ENCODE measurements at places on chromosomes 12 and 14.

- no peak for DNase-seq
Observed at GRCh38 chr12:92395322-92395721, 249.7 kb upstream of the BTG1 start.

GRCh38 chr12:66984962-66985361, 284.2 kb upstream of the CAND1 start:
- DNase-seq: no peak

GRCh38 chr12:55008944-55009585, 10.7 kb upstream of the NEUROD4 start:
- DNase-seq: no peak

DNA sequence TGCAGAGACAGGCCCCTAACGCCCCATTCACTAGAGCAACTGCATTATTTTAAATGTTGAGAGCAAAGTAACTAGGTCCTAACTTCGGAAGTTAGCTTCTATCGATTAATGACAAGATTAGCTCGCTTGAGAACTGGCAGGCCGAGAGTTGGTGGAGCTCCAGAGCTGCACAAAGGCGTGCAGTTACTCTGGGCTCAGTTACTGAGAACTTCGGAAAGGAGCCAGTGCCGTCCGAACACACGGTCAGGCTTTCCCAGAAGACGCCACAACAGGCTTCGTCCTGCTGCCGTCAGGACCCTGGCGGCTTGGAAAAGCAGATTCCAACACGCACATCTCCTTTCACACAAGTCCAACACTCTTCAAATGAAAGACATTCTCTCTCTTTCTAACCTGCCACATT, 45.4 kb upstream of the TESC start:
- no peak for DNase-seq

DNA sequence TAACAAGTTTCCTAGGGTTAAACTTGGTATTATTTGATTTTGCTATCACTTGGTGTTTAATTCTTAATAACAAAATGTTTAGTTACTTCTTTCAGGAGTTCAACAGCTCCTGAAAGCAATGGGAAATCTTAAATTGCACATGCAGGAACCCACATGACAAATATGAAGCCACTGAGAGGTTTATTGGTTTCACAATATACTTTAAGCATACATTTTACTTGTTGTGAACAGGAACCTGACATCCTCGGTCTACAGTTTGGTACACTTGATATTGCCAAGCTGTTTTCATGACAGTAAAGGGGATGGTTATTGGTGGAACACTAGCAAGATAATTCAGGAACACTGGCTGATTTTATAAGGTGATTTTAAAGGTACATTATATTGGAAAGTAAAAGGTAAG, 46.2 kb downstream of the SLC38A1 start:
- no peak for DNase-seq

DNA sequence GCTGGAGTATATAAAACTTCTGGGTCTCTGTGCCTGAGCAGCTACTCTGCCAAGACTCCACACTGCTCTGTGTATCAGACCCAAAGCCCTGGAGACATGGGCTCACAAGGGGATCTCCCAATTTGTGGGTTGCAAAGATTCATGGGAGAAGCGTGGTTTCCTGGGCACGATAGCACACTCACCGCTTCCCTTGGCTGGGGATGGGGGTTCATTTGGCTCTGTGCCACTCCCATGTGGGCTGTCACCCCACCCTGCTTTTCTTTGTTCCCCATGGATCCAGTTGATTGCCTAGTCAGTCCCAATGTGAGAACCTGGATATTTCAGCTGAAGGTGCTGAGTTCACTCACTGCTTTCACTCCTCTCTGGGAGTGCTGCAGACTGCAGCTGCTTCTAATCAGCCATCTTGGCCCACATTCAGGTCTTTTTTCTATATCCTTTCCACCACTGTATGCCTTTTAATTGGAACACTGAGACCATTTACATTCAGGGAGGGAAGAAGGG, 40.0 kb upstream of the PCNX4 start:
- no peak for DNase-seq

- DNase-seq: no peak
Observed at GRCh38 chr12:41531147-41531829, 343.2 kb downstream of the PDZRN4 start.

DNA sequence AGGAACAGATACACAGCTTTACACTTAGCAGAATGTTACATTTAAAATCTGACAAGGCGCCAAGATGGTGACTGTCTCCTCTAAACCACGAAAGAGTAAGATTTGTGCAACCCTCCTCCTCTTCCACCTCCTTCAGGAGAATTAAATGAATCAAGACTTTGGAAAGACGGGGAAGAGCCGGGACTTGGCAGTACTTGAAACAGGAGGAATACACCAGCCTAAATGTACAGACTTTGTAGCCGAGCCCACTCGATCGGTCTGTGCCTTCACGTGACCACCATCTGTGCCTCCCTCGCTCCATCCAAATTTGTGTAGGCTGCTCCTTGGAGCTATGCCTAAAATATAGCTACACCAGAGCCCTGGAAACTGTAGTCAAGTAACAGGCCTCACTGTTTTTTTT, 38.3 kb downstream of the SSPN start:
- no peak for DNase-seq

- peak; percentile 84 for DNase-seq
Observed at GRCh38 chr14:61472011-61472672, 150.8 kb downstream of the PRKCH start.

DNA sequence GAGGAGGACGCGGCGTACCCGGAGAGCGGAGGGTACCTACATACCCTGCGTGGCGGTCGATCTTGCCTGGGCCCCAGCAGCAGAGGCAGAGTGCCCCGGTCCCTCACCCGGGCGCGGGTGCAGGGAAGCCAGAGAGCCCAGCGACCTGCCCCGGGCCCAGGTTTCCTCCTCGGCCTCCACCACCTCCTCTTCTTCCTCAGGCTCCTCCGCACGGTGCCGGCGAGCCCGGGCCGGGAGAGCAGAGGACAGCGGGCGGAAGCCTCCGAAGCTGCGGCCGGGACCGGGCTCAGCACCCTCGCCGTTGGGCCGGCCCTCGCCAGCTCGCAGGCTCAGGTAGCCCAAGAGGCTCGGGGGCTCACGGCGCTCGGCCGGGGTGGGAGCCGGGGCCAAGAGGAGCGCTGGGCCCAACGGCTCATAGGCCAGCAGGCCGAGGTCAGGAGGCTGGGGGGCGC, 6.6 kb downstream of the ZNF219 start:
- DNase-seq: no peak

DNA sequence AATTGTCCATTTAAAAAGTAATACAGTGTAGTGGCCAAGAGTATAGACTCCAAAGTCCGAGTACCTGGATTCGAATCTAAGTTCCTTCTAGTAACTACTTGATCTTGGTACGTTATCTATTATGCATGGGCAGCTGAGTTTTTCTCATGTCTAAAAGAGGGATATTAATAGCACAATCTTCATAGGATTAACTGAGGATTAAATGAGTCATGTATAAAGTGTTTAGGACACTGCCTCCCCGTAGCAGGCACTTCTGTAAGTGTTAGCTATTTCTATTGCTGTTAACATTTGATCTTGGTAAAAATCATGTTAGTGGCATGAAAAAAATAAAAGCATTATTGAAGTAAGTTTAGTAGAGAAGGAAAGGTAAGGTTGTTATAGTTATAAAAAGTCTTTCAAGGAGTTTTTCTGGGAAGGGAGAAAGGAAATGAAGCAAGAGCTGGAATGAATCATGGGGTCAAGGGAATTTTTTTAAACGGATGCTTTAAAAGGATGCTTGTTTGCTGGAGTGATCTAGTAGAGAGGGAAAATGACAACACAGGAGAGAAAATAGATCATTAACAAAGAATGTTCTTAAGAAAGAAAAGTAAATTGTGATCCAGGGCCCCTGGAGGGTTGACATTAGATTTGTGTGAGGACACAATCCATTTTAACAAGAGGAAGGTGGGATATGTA, 502.2 kb upstream of the USP15 start:
- DNase-seq: no peak

DNA sequence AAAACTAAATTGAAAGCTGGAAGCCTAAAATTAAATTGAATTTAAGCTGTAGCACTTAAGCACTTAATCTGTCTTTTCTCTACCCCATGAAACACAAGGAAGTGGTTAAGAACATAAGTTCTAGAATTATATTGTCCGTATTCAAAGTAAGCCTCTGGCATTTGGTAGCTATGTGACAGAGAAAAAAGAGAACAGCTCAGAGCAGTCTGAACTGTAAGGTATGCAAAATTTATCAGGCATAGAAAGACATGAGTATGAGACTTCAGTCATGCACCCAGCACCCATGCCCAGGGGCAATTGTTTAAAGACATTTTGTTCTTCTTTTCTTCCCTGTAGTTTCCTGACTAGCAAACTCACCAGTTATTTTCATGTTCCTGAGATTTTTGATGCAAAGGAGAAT, 116.7 kb downstream of the KCNMB4 start:
- DNase-seq: no peak
